ENCODE measurements at places on chromosomes 16 and 17.
A peak's percentile ranks its signal among the peaks of the same experiment; 100 is the strongest.

- DNase-seq: no peak
Observed at GRCh38 chr17:75831032-75831571, 13.1 kb downstream of the UNC13D start.

GRCh38 chr16:11550791-11551498 lies 35.8 kb downstream of the LITAF start:
- DNase-seq: no peak

DNA sequence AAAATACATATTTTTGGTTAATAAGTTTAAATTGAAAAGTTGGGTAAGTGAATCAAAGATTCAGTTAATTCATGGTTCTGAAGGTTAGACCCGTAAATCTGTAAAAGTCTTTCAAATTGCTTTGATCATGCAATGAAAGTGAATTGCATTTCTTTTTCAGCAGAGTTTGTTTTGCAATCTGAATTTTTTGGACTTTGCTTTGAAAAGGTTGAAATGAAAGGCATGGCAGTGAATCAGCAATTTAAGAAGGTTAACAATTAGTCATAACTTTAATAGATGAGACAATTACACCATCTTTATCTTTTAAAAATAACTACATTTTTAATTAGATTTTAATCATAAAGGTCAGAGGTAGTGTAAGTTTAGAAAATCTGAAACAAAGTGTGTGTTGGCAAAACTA lies 310.9 kb upstream of the KCNJ16 start:
- no peak for DNase-seq

DNA sequence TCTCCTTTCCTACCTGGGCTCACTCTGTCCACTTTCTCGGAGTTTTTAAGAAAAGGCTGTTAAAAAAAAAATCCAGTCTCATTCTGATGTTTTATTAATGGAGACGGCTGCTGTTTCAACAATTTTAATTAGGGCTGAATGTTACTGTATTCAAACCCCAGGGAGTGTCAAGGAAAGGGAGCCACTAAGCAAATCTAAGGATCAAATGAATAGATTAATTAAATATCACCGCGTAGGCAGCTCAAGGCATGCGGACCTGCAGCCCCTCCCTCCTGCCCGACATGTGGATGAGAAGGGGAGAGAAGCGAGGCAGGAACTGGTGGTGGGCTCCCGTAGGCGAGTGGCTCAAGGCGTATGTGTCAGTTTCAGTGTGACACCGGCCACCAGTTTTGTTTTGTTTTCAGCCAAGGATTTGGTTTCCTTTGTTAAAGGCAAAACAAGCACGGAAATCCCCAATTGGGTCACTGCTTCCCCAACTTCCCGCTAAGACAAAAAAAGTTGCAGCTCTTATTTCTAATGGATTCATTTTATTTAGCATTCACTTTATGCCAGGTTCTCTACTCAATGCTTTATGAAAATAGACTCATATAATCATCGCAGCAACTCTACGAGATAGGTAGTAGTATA lies 110.6 kb downstream of the GP2 start:
- no peak for DNase-seq

DNA sequence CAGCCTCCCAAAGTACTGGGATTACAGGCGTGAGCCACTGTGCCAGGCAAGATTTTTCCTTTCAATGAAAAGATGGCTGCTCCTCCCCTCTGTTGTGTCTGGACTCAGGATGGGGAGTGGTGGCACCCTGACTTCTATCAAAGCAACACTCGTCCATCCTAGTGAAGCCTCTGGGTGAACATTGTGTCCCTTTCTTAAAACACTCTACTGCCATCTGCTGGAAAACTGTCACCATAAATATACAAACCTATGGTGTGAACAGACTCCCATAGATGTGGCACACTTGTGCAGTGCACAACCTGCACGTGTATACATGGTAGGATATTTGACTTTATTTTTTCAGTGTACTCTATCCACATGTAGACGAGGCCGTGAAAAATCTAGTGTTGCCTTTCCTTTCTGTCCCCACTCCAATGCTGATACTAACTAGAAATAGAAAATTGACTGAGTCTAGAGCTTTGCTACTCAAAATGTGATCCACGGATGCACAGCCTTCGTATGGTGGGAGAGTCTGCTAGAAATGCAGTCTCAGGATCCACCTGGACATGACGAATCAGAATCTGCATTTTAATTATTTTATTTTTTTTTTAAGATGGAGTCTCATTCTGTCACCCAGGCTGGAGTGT lies 55.9 kb upstream of the PLCG2 start:
- DNase-seq: peak; percentile 85

DNA sequence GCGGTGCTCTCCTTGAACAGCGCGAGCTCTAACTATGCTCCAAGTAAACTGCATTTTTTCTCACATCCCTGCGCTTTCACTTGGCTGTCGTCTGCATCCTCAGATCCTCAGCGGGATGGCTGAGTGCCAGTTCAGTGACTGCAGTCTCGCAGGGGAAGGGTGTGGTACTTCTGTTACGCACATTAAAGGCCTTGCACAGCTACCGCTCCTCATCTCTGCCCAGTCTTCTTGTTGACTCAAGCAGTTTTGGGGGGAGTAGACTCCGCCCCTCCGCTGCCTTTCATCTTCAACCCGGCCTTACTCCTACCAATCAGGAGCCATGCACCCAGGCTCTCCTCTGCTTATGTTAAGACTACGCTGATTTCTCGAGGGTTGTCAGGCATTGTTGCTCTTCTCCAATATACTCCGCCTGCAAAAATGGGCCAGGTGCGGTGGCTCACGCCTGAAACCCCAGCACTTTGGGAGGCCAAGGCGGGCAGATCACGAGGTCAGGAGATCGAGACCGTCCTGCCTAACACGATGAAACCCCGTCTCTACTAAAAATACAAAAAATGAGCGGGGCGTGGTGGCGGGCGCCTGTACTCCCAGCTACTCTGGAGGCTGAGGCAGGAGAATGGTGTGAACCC lies 10.0 kb downstream of the ATP5PD start:
- peak; percentile 97 for DNase-seq

GRCh38 chr16:89426736-89427530 lies 63.4 kb downstream of the ANKRD11 start:
- no peak for DNase-seq

GRCh38 chr17:30576326-30576861 lies 99.2 kb downstream of the GOSR1 start:
- no peak for DNase-seq

- no peak for DNase-seq
Observed at GRCh38 chr17:18323007-18323406, 7.9 kb downstream of the SMCR8 start.

GRCh38 chr17:63276821-63277220 lies 169.3 kb downstream of the CYB561 start:
- DNase-seq: no peak

DNA sequence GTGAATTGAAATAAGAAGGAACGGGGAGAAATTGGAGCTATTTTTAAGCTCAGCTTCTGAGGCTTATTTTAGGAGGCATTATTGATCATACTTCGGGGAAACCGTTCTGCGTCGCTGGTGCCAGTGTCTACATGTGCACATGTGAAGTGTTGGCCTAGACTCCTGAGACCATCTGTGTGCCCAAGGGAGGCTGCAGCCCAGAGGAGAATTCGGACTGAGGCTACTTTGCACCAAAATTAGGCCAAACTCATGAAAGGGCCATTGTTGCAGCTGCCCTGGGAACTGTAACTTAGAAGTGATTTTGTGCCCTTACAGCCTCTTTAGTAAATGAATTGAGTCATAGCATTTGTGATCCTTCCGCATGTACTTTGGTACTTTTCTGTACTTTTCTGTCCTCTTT lies 102.0 kb upstream of the NOL11 start:
- DNase-seq: no peak

DNA sequence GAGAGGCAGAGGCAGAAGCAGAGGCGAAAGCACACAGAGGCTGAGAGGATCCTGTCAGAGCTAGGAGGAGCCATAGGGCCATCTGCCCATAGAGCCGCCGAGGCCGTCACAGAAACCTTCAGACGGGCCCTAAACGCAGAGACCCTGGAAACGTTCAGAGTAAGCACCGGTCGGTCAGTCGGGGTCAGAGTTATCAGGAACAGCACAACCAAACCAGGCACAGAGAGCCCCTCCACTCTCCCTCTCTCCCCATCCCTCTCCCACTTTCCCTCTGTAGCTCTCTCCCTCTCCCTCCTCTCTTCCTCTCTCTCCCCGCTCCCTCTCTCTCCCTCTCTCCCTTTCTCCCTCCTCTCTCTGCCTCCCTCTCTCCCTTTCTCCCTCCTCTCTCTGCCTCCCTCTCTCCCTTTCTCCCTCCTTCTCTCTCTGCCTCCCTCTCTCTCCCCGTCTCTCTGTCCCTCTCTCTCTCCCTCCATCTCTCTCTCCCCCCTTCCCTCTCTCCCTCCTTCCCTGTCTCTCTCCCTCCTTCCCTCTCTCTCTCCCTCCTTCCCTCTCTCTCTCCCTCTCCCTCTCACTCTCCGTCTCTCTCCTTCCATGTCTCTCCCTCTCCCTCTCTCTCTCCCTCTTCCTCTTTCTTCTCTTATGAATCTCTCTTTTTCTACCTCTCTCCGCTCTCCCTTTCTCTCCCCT lies 138.9 kb downstream of the C16orf95 start:
- DNase-seq: no peak

- no peak for DNase-seq
Observed at GRCh38 chr17:2374549-2375285, 26.1 kb downstream of the MNT start.

Data from CD4-positive, alpha-beta T cell treated with Interleukin-4 for 4 hours (primary cell).